T-cell (primary cell): ENCODE measurements at places on chromosomes 13 and 19.

DNA sequence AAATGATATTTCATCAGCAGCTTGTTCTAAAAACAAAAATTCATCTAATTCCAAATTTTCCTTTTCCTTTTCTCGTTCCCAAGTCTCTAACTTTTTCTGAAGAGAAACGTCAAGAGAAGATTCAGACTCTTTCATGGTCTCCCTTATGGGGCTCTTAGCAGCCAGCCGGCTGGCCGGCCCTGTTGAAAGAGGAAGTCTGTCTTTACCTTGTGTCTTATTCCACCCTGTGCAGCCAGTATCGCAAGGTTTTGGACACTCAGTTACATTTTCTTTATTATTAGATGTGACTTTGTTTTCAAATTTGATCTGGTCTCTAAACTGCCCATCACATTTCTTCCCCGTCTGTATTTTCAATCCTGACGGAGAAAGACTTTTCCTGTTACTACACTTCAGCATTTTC is 142.3 kb downstream of the RNF17 start:
- DNase-seq, result no peak

DNA sequence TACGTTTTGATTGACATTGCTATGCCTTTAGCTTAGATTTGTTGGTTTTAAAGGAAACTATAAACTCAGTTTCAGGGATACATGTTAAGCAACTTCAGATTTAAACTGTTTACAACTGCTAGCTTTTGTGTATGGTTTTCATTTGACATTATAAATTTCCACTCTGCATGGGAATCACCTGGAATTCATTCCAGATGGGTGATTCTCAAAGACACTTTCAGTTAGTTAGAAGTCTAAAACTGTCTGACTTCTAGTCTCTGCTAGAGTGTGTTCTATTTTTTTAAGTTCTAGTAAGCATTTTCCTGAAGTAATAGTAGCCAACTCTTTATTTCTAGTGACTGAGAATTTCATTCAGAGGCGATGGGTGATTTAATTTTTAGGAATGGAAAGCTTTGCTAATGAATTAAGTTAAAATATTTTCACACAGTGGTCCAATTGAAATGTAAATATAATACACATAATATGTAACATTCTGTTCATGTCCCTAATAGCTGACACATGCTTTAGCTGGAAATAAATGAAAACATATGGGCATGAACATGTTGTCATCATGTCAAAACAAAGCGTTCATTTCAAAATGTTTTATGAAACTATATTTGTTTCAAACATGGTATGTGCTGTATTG is 58.3 kb upstream of the CSNK1A1L start:
- DNase-seq, result no peak

GRCh38 chr19:19514215-19514657 is 1.1 kb downstream of the TSSK6 start:
- no peak for DNase-seq

GRCh38 chr13:62320129-62321108 is 904.8 kb upstream of the PCDH20 start:
- no peak for DNase-seq

GRCh38 chr19:45404557-45405434 is at the start of gene PPP1R13L:
Gene PPP1R13L (minus strand): TSS chr19:45405069. CDS start chr19:45398318, 6,751 bp downstream.
- DNase-seq, result peak; percentile 27

GRCh38 chr19:18941628-18942354 is 774 bp upstream of the HOMER3 start:
- DNase-seq, result no peak

DNA sequence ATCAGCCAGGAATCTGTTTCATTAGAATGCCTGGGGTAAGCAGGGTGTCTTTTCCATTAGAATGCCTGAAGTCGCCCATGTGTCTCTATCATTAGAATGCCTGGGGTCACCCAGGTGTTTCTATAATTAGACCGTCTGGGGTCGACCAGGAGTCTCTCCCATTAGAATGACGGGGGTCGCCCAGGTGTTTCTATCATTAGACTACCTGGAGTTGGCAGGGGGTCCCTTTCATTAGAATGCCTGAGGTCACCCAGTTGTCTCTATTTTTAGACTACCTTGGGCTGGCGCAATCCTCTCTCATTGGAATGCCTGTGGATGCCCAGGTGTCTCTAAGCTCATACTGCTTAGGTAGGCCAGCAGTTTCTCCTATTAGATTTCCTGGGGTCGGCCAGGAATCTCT is 1447.6 kb downstream of the UQCRFS1 start:
- no peak for DNase-seq

GRCh38 chr19:19110410-19111135 is 27.7 kb downstream of the TMEM161A start:
- DNase-seq, result no peak

DNA sequence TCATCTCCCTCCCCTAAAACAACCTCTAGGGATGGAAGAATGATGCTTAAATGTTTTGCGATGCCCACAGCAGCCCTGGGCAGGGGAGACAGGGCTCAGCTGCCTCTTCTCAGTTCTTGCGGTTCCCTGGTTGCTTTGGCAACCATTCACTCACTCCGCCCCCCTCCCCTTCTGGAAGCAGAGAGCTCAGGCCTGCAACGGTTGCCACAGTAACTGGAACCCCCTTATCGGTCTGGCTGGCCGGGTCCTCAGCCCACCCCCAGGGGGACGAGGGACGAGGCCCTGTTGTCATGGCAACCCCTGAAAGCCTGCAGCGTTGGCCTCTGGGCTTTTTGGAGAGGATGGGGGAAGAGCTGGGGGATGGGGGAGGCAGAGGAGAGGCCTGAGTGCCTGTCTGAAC is 19.5 kb downstream of the NOVA2 start:
- DNase-seq, result no peak

- peak; percentile 53 for DNase-seq
Observed at GRCh38 chr19:7869910-7870511, 4.2 kb downstream of the PRR36 start.

DNA sequence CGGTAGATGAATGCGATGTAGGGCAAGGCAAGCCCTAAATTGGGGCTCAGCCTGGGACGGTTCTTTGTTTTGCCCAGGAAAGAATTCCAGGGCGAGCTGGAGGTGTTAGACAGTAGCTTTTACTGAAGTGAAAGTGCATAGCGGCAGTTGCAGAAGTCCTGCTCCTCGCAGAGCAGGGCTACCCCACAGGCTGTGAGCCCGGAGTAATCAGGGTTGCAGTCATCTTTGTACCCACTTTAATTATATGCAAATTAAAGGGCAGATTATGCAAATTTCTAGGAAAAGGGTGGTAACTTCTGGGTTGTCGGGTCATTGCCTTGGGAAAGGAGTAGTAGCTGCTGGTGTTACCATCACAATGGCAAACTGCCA is 30.5 kb downstream of the VAV1 start:
- no peak for DNase-seq
